Activated CD4-positive, alpha-beta memory T cell treated with anti-CD3 and anti-CD28 coated beads for 36 hours (primary cell): ENCODE measurements at places on chromosomes 1 and 21. TPM values are rescaled to one million over a fixed set of nuclear protein-coding genes. Genes with fewer than 3 reads are reported as not detected.

GRCh38 chr1:47709019-47709871 is 271.4 kb downstream of the FOXD2 start:
- no peak overlapping the region for H3K27ac ChIP-seq
- no peaks in the 10 kb centered on the region for H3K36me3 ChIP-seq
- DNase-seq, result no peak

The TLR5 gene
- total RNA-seq, result 0.29 TPM

GRCh38 chr1:183191833-183192232 is 5.8 kb downstream of the LAMC2 start:
- H3K27me3 ChIP-seq, result peaks cover 18% of the 10 kb centered on the region
- DNase-seq, result no peak
- H3K4me3 ChIP-seq, result no peak overlapping the region
- peaks cover 11% of the 10 kb centered on the region for H3K4me1 ChIP-seq
- H3K36me3 ChIP-seq, result no peaks in the 10 kb centered on the region
- no peak overlapping the region for H3K27ac ChIP-seq

- no peaks in the 10 kb centered on the region for H3K4me1 ChIP-seq
- H3K4me3 ChIP-seq, result no peak overlapping the region
- no peak overlapping the region for H3K27ac ChIP-seq
- DNase-seq, result no peak
- no peaks in the 10 kb centered on the region for H3K27me3 ChIP-seq
Observed at GRCh38 chr1:118788463-118788862, 199.7 kb downstream of the TBX15 start.

GRCh38 chr1:99650030-99650429 is 4.1 kb downstream of the PALMD start:
- H3K27me3 ChIP-seq, result peaks cover 14% of the 10 kb centered on the region
- no peak overlapping the region for H3K4me3 ChIP-seq
- no peaks in the 10 kb centered on the region for H3K36me3 ChIP-seq
- no peak for DNase-seq

- H3K27me3 ChIP-seq, result peaks cover 32% of the 10 kb centered on the region
- H3K36me3 ChIP-seq, result no peaks in the 10 kb centered on the region
- H3K4me3 ChIP-seq, result no peak overlapping the region
- H3K27ac ChIP-seq, result no peak overlapping the region
- H3K4me1 ChIP-seq, result peaks cover 8% of the 10 kb centered on the region
- DNase-seq, result no peak
Observed at GRCh38 chr1:186683652-186684410, 3.6 kb upstream of the PTGS2 start.

GRCh38 chr1:209241487-209241886 is 342.0 kb upstream of the CAMK1G start:
- H3K36me3 ChIP-seq, result no peaks in the 10 kb centered on the region
- H3K27ac ChIP-seq, result no peak overlapping the region
- no peak overlapping the region for H3K4me3 ChIP-seq

The FCRLB gene
- not detected for total RNA-seq

DNA sequence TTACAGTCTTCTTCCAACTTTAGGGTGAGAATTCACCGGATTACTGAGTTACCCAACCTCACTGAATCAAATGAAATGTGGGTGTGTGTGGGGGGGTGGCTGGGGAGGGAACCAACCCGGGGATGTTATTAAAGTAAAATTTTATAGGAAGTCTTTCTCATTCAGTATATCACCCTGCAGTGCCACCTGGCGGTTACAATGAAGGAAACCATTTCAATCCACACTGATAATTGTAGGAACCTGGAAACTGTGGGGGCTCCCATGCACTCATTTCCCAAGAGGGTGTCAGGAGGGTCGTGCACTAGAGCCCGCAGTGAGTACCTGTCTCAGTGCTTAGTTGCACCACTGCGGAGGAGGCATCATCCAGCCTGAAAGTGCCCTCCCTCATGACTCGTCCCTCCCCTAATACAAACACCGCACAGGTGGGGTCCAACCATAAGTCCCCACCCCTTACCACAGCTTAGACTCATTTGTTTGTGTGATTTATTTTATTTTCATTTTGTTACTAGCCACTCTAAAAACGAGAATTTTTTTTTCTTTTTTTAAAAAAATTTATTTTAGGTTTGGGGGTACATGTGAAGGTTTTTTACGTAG is 29.1 kb upstream of the IGSF5 start:
- DNase-seq, result peak; percentile 43
- no peak overlapping the region for H3K27ac ChIP-seq
- no peaks in the 10 kb centered on the region for H3K36me3 ChIP-seq

The PRKACB gene
- 20.1 TPM for total RNA-seq

- H3K4me3 ChIP-seq, result no peak overlapping the region
- no peak overlapping the region for H3K27ac ChIP-seq
- peaks cover 3% of the 10 kb centered on the region for H3K27me3 ChIP-seq
Observed at GRCh38 chr1:43280692-43281091, 4.7 kb downstream of the C1orf210 start.

DNA sequence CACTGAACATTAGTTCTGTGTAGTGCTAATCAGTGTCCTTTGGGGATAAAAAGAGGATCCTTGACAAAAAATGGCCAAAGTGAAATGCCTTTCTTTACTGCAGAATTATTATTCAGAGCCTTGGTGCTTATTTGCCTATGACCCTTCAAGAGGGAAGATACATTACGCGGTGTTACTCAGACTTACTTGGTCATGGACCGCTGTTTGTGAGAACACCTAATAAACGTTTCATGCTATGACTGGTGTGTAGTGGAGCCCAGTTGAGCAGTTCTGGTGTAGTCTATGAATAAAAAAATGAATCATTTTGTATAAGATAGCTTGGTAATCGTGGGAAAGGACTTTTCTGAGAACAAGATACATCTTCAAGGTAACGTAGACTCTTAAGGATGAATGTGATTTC is 8.3 kb downstream of the NFYC start:
- H3K27ac ChIP-seq, result peak overlapping the region; percentile 69
- H3K4me1 ChIP-seq, result peaks cover 81% of the 10 kb centered on the region
- peak; percentile 23 for DNase-seq
- no peak overlapping the region for H3K4me3 ChIP-seq

The PTCH2 gene
- 0.61 TPM for total RNA-seq

The CACNA1S gene
- total RNA-seq, result not detected

DNA sequence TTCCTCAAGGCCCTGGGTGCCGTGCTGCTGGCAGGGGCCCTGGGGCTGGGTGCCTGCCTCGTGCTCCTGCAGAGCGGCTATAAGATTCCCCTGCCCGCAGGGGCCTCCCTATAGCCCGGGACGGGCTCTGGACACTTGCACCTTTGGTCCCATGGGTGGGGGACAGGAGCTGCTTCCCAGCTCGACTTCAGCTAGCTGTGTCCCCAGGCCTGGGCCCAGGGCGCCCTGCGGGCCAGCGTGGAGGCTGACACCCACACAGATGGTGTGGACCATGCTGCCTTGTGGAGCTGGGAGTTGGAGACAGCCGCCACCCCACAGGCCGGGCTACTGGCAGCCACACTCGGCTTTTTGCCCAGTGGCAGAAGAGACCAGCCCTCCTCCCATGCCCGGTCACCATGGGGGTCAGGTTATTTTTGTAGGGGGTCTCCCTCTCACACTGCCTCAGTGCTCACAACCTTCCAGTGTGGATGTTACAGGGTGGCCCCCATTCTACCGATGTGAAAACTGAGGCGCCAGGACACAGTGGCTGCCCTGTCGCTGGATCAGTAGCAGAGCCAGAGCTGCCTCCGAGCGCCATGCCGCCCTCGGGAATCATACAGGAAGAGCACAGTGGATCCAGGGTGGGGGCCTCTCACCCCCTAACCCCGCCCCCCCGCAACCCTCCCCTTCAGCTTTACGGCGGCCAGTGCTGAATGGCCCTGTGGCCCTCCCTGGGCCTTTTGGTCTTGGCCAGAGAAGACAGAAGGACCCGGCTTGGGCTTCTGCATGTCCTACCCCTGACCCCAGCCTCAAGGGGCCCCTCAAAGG is 57.8 kb downstream of the DISP3 start:
- H3K27ac ChIP-seq, result no peak overlapping the region
- DNase-seq, result no peak
- no peaks in the 10 kb centered on the region for H3K4me1 ChIP-seq
- H3K4me3 ChIP-seq, result no peak overlapping the region
